NCI-H748 treated with DMSO at 0.1 percent for 48 hours (cell line): ENCODE measurements at places on chromosomes 2 and 18.
A peak's percentile ranks its signal among the peaks of the same experiment; 100 is the strongest.

DNA sequence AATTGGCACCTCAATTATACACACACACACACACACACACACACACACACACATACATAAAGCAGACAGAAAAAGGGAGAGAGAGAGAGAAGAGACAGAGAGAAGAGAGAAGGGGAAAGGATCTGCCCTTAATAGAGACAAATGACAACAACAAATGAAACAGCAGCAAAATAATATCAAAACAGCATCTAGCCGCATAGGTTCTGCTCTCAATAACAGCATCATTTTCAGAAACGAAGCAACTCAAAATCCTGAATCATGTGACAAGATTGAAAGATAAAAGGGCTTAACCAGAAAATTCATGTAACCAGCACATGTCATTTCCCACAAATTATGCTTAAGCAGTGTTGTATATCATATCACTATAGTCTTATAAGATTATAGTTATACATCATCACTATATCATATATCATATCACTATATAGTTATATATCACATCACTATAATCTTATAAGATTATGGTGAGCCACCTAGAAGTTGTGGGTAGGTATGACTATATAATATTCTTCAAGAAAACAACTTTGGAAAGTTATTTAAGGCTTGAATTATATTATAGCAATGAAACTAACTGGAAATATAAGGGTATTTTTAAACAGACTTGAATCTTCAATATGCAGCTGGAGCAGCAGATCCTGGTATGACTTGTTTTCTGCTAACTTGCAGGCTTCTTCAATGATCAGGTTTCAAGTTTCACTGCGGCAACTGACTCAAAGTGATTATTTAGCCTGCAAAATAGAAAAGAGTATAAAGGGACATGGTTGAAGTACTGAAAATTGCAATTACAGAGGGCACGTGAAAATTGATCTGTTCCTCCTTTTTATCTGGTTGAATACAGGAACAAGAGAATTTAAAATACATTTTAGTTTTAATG, 16.1 kb upstream of the VPS54 start:
- DNase-seq: peak; percentile 30

DNA sequence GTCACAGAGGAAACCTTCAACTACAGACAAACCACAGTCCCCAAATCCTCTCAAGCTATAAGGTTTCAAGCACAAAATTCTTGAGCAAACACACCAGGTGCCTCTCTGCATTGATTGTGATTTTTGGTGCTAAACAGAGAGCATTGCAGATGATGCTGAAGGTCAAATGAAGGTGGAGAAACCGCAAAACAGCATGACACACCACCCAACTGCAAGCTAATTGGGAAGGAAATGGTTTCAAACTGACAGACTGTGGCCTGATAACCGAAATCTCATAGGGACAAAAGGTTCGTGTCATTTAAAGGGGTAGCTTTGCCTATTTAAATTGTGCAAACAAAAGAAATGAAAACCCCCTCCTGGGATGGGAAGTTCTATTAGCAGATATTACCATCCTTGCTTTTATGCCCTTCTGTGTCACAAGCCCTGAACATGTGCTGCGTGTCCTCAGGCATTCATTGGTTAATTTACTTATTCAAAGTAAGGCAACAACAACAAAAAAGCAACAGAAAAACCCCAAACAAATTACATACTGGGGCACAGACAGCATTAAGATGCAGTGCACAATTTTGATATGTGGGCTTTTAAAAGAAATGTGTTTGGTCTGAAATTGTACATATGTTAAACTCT, 154.9 kb downstream of the AQP4 start:
- no peak for DNase-seq

DNA sequence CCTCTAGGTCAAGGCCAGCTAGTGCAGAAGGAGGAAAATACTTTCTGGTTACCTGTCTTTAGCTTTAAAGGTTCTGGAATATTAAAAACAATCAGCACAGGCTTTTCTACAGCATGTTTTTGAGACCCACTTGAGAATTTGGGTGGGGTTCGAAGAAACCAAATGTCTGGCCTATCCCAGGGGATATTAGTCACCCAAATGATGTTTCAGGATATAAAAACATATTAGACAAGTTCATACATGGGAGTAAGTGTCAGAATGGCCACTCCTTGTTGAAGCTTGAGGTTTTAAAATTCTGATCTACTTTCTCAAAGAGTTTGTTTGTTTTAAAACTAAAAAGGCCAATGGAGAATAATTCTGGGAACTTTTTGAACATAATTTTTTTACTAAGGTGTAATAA, 158.6 kb upstream of the DLX2 start:
- DNase-seq: no peak

- DNase-seq: peak; percentile 38
These were observed 633.2 kb upstream of the PKDCC start for GRCh38 chr2:41414486-41415230.

DNA sequence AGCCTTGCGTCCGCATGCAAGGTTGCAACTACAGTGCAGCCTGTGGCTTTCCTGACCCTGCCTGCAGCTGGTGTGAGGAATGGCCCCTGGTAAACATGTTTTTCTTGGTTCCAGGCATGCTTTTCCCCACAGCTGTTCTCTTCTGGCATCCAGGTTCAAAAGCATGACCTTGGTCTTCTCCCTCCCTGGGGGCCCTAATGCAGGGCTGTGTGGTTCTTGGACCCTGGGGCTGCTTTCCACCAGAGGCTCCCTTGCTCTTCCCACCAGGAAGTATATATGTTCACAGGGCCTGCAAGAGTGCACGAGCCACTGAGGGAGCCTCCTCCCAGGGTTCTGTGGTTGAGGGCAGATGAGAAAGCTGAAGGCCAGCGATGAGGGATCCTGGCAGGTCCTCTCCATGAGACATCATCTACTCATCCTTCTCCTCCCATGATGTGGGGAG, 125.9 kb downstream of the BCL2L11 start:
- DNase-seq: no peak

GRCh38 chr2:43513796-43514195, 82.0 kb downstream of the THADA start:
- no peak for DNase-seq

GRCh38 chr18:49639643-49640391, 78.0 kb downstream of the LIPG start:
- no peak for DNase-seq

DNA sequence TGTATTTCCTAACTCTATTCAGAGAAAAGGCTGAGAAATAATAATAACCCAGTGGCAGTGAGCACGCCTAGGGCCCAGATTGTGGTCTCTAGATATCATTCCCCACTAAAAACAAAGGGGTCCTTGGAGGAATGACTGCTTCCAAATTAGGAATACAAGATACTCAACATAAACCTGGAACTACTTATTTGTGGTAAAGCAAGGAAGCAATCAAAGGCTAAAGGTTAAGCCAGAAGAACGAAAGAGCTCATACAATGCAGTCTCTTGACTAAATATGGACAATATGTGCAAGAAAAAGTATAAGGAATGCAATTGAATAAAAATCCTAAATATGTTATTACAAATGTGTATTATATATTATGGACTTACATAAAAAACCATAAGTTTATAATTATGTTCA, 253.5 kb upstream of the NRP2 start:
- no peak for DNase-seq

DNA sequence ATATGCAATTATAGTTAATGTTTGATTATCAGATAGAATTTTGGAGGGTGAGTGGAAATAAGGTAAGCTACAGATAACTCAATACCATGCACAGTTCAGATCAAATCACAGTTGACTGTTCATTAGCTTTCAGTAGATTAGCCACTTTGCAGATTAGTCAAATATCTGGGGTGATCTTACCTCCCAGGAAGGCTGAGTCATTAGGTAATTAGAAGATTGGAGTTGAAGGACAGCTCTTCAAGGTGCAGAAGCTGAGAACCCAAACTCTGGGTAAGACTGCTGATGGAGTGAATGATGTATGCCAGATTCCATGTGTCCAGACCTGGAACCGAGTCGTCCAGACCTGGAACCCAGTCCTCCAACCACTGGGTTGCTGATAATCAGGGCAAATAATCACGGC, 262.8 kb upstream of the UBE2E3 start:
- DNase-seq: no peak

GRCh38 chr2:133407341-133407740, 160.9 kb downstream of the NCKAP5 start:
- DNase-seq: no peak

DNA sequence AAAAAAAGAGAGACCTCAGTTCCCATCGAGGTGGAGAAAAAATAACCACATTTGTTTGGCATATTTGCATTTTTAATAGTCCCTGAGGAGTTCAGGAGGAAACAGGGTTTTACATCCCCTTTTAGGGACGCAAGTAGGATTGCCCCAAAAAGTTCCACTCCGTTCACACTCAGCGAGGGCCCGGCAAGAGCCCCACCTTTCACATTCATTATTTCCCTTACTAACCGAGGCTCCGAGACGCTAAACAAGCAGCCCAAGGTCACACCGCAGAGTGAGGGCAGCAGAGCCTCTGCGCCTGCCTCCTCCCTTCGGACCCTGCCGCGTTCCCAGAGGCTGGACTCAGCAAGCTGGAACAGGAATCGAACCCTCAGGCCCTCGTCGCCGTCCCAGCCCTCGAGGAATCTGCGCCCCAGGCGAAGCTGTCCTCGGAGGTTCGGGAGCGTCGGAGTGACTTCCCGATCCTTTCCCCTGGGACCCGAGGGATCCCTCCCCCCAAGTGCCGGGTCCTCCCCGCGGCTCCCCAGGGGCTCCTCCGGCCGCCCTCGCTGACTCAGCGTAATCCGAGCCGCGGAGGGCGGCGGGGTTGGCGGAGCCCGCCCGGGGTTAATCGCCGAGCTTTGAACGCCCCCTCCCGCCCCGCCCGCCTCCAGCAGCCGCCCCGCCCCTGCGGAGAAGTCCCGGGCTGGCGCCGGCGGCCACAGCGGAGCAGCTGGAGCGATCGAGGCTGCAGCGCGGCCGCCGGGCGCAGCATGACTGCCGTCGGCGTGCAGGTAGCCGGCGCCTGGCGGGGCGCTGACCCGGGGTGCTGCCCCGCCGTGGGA, at the start of gene TMEM37:
Gene TMEM37 (plus strand): TSS at position 700 of the 821 bp plus-strand sequence. CDS start 50 bp downstream, at position 750.
- no peak for DNase-seq

DNA sequence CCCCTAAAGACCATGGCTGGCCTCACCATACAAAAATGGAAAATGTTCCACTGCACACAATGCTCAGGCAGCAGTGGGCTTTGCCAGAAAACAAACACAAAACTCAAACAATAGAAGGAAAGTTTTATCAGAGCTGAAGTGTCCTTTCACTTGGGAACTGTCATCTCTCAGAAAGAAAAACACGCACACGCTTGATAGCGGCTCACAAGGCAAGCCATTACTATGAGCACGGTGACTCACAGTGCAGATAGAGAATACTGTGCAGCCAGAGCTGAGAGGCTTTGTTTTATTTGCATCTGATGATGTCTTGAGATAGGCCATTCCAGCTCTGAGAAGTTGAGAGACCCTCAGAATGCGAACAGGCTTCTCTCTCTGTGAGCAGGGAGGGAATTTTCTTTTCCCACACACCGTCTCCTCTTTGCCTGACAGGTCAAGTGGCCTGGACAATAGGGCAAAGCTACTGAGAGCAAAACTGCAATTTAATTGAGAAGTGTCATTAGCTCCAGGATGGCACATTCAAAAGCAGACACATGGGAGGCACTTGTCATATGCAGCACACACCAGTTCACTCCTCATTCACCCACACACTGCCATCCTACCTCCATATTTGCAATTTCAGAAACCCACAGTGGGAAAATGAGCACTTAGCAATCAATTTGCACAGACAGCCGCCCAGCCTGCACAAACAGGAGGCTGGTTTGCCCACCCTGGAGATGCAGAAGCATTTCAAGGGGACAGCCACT, 236.6 kb downstream of the SS18 start:
- peak; percentile 10 for DNase-seq

- DNase-seq: no peak
These were observed 213.6 kb downstream of the ATAD2B start for GRCh38 chr2:23713351-23713750.

- no peak for DNase-seq
These were observed 44.1 kb downstream of the EFR3B start for GRCh38 chr2:25085761-25086560.

GRCh38 chr2:207285473-207285815, 119.7 kb upstream of the KLF7 start:
- no peak for DNase-seq

DNA sequence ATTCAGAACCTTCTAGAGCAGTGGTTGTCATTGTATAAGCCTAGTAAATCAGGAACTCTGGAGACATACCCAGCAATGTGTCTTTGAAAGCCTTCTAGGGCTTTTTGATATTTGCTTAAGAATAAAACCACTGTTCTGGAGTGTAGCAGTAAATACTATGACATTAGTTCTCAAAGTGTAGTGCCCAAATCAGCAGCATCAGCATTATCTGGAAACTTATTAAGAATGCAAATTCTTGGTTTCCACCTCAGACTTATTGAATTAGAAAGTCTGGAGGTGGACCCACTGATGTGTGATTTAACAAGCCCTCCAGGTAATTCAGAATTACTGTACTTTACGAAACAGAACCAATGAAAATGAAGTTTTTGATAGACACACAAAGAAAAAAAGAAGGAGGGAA, 509.7 kb downstream of the SUCLG1 start:
- no peak for DNase-seq

DNA sequence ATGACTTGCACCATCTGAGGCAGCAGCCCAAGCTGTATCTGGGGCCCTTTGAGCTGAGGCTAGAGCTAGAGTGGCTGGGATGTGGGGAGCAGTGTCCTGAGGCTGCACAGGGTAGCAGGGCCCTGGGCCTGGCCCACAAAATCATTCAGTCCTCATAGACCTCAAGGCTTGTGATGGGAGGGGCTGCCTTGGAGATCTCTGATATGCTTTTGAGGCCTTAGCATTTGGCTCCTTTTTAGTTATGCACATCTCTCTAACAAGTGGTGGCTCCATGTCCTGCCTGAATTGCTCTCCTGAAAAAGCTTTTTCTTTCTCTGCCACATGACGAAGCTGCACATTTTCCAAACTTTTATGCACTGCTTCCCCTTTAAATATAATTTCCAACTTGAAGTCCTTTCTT, 11.8 kb upstream of the UGT1A8 start:
- DNase-seq: no peak

- no peak for DNase-seq
These were observed 141.6 kb upstream of the RIOK3 start for GRCh38 chr18:23311351-23312121.

- DNase-seq: no peak
These were observed 166.4 kb downstream of the TMEM247 start for GRCh38 chr2:46645681-46646162.

DNA sequence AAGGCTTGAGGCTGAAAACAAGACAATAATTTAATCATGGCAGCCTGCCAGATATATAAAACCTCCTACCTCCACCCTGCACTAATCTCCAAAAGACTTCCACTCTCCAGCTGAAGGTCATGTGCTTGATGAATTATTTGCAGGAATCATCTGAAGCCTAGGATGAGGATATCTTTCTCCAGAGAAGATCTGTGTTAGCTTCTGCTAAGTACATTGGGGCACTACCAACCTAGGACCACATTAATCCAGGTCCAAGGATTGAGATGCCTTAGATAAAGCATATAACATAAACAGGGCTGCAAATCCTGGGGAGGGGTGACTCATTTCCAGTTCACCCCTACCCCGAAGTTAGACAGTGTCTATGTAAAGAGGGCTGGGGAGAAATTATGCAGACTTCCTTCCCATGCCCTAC, 80.5 kb upstream of the FRZB start:
- peak; percentile 33 for DNase-seq

- peak; percentile 35 for DNase-seq
These were observed at the start of gene ANKMY1 for GRCh38 chr2:240557808-240558207. Gene ANKMY1 (minus strand): TSS chr2:240557988. CDS start chr2:240557335, 653 bp downstream.

- DNase-seq: no peak
These were observed 151.6 kb downstream of the CSRNP3 start for GRCh38 chr2:165621086-165621560.
